ENCODE measurements at places on chromosomes 7 and 10.

GRCh38 chr7:47480576-47481538 lies 101.1 kb downstream of the TNS3 start:
- no peak for DNase-seq

GRCh38 chr10:78746155-78746763 lies 322.5 kb upstream of the ZMIZ1 start:
- no peak for DNase-seq

DNA sequence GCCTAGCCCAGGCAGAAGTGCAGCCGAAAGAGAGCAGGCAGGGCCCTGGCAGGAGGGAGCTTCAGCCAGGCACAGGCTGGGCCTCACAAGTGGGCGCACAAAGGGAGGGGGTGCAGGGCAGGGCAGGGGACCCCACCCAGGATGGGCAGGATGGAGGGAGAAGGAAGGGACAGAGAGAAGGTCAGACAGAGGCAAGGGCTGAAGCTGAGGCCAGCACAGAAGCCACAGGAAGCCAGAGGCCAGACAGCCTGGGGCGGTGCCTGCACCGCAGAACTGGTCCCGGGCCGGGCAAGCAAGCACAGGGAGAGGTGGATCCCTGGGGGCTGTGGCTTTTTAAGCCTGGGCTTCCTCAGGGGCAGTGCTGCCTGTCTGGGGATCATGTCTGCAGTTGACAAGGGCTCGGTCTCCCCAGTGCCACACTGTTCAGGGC lies 16.7 kb downstream of the NOS3 start:
- no peak for DNase-seq

GRCh38 chr7:155980841-155981240 lies 168.6 kb upstream of the SHH start:
- DNase-seq = no peak

GRCh38 chr7:84822941-84823510 lies 363.8 kb downstream of the SEMA3D start:
- DNase-seq = no peak

DNA sequence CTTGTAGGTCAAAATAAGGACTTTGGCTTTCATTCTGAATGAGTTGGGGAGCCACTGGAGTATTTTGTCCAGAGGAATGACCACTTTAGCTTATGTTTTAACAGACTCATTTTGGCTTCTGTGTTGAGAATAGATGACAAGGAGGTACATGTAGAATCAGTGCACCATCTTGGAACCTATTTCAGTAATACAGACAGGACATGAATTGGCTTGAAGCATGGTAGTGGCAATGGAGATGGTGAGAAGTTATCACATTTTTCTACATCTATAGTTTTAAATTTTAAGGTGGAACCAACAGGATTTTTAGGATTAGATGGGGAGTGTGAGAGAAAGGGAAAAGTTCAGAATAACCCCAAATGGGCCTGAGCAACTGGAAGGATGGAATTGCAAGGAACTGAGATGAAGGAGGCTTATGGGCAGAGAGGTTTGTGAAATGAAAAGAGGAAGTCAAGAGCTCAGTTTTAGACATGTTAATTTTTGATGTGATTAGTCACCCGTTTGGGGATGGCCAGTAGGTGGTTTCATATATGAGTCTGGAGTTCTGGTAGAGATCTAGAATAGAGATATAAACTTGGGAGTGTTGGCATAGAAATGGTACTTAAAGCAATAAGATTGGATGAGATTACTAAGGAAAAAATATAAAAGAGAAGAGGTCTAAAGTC lies 89.2 kb upstream of the JAZF1 start:
- no peak for DNase-seq

- no peak for DNase-seq
Measured at GRCh38 chr7:77753173-77753572, 45.1 kb downstream of the TMEM60 start.

GRCh38 chr7:106476751-106477150 lies 184.2 kb downstream of the CCDC71L start:
- DNase-seq = no peak

GRCh38 chr10:85444868-85445267 lies 921.7 kb downstream of the GRID1 start:
- DNase-seq = no peak

- no peak for DNase-seq
Measured at GRCh38 chr10:35329520-35329919, 6.8 kb upstream of the CCNY start.

DNA sequence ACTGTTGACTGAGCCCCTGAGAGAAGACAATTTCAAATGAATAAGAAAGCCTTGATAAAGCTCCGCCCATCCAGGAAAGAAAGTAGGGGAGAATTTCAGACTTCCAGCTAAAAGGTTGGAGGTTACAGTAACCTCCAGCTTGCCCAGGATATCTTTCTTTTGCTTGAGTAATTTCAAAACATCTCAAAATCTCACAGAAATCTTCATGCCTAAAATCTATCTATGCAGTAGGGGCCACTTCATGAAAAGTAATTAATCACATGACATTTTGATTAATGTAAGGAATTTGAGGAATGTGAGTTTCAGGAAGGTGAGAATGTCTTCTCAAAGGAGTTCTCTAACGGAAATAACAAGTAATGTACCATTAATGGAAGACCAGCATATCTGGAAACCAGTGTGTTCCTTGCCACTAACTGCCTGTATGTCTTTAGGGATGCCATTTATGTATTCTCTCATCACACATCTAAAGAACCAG lies 24.2 kb downstream of the TRIL start:
- DNase-seq = no peak

DNA sequence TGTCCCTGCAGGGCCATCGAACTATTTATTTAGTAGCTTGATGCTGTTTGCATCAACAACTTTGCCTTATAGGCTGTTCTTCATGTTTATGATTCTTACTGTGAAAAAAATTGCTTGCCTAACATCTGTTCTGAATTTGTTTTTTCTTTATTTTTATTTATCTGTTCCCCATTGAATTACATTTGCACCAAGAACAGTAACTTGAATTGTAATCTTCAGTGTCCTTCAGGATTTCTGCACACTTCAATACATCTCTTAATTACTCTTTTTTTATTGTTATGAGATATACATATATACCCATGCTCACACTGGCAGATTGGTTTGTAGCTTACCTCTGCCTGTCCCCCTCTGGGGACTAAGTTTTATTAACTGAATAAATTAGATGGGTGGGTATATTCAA lies 64.4 kb downstream of the TBXAS1 start:
- DNase-seq = no peak

- no peak for DNase-seq
Measured at GRCh38 chr7:156168434-156168833, 356.2 kb upstream of the SHH start.

DNA sequence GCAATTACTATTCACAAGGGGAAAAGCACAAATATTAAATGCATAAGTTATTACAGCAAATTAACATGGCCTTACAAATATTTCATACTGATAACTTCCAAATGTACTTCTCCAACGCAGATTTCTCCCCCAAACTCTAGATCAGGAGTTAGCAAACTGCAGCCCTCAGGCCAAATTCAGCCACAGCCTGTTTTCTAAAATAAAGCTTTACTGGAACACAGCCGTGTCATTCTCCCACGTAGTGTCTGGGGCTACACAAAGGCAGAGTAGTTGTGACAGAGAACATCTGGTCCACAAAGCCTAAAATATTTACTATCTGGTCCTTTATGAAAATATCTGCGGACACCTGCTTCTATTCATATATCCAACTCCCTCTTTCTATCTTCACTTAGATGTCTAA lies 151.8 kb upstream of the AHR start:
- DNase-seq = no peak

DNA sequence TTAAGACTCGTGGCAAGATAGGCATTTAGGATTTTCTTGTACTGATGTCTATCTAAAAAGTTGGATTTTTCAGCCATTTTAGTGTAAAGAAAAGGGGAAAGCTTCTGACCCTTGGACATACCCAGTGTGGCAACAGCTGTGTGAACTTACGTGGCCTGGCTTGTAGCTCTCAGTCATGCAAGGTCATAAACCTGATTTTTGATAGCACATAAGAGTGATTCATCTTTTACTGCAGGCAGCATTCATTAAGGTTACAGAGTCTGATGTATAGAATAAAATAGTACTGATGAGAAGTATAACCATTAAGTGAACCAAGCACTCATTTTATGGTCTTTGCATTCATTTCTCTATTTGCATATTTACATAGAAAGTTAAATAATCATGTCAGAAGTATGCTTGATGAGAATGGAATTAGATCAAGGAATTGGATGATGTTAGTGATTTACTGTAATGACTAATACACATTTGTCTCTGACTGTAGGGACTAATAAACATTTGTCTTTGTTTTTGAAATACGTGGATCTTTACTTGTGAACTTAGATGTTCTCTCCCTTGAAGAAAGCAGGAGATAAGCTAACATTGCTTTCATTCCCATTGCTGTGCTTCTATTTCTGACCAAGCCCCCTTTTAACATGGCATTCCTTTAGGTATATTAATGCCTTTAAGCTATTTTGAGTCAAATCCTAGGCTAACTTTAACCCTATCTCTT lies 88.2 kb downstream of the GSDME start:
- no peak for DNase-seq

DNA sequence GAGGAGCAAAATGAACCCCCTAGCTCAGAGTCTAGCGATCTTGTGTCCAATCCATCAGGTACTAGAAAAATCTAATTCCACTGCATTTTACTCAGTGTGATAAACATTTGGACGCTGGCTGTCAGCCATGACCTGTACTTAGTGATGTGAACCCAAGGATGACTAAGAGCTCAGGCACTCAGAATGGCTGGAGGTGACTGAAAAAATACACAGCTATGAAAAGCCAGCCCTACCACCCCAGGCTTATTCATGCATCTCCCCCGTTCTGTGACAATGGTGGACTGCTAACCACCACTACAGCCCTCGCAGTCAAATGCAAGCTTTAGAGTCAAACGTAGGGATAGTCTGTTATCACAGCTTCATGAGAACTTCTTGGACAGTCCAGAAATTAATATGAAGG lies 14.9 kb downstream of the AFAP1L2 start:
- no peak for DNase-seq

- no peak for DNase-seq
Measured at GRCh38 chr7:70361821-70362220, 763.5 kb downstream of the AUTS2 start.

DNA sequence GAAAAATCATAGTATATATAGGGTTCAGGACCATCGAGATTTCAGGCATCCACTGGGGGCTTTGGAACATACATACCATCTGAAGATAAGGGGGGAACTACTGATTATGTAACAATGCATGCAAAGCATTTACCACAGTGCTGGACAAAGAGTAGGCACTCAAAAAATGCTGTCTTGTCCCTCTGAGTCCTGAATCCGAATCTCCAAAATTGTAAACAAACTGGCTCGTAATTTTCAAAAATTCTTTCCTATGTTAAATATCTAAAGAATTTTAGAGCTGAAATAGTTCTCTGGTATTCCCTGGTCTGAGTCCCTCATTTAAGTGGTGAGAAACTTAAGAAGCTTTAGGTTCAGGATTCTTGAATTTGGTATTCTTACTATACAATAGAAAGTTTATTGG lies 167.8 kb upstream of the ASAH2 start:
- DNase-seq = no peak

DNA sequence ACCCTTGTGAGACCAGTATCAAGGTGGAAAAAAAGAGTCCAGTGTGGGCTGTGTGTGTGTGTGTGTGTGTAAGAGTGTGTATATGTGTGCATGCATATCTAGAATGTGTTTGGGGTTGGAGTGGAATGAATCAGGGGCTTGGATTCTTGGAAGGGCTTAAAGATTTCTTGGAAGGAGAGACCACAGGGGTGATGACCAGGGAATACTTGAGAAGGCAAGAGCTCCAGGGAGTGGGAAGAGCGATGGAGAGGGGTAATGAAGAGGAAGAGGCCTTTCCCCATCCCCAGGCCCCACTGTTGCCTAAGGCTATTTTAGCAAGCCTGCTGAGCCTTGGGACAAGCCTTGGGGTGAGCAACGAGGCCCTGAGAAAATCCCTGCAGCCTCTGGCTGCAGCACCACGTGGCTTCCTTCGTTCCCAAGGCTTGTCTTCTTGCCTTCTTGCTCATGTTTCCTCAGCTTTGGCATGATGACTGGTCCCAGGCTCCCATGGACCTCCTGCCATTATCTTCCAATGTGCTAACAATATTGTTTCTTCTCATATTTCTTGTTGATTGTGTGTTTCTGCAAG lies 663.4 kb downstream of the INHBA start:
- DNase-seq = no peak

GRCh38 chr7:158572000-158572828 lies 15.4 kb downstream of the PTPRN2 start:
- no peak for DNase-seq

DNA sequence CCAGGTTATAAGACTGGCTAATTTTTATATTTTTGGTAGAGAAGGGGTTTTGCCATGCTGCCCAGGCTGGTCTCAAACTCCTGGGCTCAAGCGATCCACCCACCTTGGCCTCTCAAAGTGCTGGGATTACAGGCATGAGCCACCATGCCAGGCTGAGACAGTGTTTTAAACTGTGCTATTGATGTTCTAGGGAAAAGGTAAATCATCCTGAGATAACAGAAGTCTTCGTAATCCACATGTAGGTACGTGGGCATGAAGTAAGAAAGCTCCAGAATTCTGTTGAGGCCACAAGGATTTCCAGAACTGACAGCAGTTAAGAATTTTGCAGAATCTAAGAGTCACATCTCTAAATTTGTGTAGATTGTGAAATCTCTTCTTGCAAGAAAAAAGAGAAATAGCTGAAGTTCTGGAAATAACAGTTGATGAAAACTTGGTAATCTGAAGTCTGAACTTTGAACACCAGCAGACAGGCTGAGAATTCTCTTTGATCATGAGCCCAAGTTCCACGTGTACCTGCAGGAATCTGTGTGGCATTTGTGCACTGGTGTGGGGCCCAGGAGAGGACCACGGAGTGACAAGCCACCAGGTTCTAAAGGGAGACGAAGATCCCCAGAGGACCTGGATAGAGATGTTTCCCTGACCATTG lies 24.6 kb downstream of the C7orf33 start:
- no peak for DNase-seq

DNA sequence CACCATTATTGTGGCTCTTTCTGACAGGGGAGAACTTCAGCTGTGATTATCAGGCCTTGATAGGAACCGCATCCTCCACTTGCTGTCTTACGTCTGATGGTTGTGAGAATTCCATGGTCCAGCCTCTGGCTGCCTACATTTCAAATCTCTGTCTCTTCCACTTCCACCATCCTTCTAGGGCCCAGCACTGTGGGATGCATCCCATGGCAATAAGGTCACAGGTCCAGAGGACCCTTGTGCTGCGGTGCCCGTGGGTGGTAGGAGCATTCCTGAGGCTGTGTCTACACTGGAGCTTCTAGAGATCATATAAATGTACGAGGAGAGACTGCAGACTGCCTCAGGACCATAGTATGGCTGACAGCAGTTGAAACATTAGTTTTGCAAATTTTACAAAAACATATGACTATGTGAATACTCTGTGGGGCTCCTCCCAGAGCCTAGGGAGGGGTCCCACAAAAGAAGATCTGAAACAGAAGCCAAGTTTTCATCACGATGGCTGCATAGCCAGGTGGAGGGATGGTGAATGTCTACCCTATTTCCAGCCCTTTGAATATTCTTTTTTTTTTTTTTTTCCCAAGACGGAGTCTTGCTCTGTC lies 11.8 kb downstream of the CALML3 start:
- DNase-seq = no peak
